Transverse colon (tissue), 4 donors: ENCODE measurements at places on chromosomes 7 and 10. TPM values are rescaled to one million over a fixed set of nuclear protein-coding genes. Genes with fewer than 3 reads are reported as not detected.

Gene TMEM168
- 57.3 TPM for total RNA-seq

Gene NACAD
- 1.1 TPM for total RNA-seq

Gene GNG11
- 4.9 TPM for total RNA-seq

Gene CFAP58
- total RNA-seq, result 0.16 TPM

GRCh38 chr7:41459623-41460261 lies 243.1 kb downstream of the INHBA start:
- no peak overlapping the region for H3K27ac ChIP-seq
- H3K4me1 ChIP-seq, result no peaks in the 10 kb centered on the region
- H3K27me3 ChIP-seq, result no peaks in the 10 kb centered on the region

GRCh38 chr7:142919656-142920055 lies 13.9 kb downstream of the TRPV5 start:
- no peak for DNase-seq
- no peak overlapping the region for H3K4me3 ChIP-seq

DNA sequence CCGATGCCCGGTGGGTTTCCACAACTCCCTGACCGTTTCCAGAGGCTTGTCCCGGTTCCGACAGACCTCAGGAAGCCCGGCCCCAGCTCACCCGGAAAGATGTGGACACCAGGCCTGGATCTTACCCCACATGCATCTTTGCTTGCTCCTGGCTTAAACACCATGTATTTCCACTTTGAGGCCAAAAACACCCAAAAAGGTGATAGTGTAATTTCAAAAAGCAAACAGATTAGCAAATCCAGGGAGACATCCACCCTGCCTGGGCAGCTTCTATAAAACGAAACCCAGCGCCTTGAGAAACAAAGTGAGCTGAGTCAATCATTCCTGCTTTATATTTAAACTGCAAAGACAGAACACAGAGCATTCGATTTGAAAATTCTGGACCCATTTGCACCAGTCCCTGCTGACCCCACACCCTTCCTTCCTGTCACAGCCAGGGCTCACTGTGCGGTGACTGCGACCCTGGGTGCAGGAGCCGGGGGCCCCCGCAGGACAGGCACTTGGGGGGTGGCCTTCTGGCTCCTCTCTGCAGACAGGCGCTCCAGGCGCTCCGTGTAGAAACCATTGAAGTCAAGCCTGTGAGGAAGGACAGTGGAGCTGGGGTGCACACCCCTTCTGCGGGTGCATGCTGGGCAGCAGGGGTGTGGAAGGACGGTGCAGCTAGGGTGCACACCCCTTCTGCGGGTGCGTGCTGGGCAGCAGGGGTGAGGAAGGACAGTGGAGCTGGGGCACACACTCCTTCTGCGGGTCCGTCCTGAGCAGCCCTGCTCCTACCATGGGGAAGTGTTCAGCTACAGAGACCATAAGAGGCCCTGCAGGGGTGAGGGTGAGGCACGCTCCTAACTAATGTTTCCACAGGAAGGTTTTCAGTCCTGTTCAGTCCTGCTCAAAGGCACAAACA lies 2.9 kb upstream of the ADAM8 start:
- peaks cover 18% of the 10 kb centered on the region for H3K4me1 ChIP-seq
- no peak overlapping the region for H3K27ac ChIP-seq
- H3K36me3 ChIP-seq, result no peaks in the 10 kb centered on the region
- DNase-seq, result no peak
- H3K4me3 ChIP-seq, result no peak overlapping the region
- peaks cover 27% of the 10 kb centered on the region for H3K27me3 ChIP-seq

GRCh38 chr7:151406886-151407583 lies 2.8 kb downstream of the WDR86 start:
- H3K4me1 ChIP-seq, result peaks cover 18% of the 10 kb centered on the region
- H3K27me3 ChIP-seq, result peaks cover 49% of the 10 kb centered on the region
- H3K36me3 ChIP-seq, result no peaks in the 10 kb centered on the region
- no peak overlapping the region for H3K4me3 ChIP-seq

GRCh38 chr7:116142374-116142773 lies 68.0 kb upstream of the TES start:
- no peaks in the 10 kb centered on the region for H3K4me1 ChIP-seq
- no peaks in the 10 kb centered on the region for H3K36me3 ChIP-seq
- no peak overlapping the region for H3K27ac ChIP-seq
- no peaks in the 10 kb centered on the region for H3K27me3 ChIP-seq
- no peak overlapping the region for H3K4me3 ChIP-seq

GRCh38 chr10:124222318-124222987 lies 129.1 kb upstream of the CHST15 start:
- H3K36me3 ChIP-seq, result no peaks in the 10 kb centered on the region
- no peaks in the 10 kb centered on the region for H3K4me1 ChIP-seq
- no peak overlapping the region for H3K4me3 ChIP-seq
- no peaks in the 10 kb centered on the region for H3K27me3 ChIP-seq
- H3K27ac ChIP-seq, result no peak overlapping the region

GRCh38 chr10:5317547-5318107 lies 47.1 kb upstream of the UCN3 start:
- no peaks in the 10 kb centered on the region for H3K27me3 ChIP-seq
- H3K4me3 ChIP-seq, result no peak overlapping the region
- no peaks in the 10 kb centered on the region for H3K4me1 ChIP-seq
- H3K36me3 ChIP-seq, result no peaks in the 10 kb centered on the region
- no peak overlapping the region for H3K27ac ChIP-seq

DNA sequence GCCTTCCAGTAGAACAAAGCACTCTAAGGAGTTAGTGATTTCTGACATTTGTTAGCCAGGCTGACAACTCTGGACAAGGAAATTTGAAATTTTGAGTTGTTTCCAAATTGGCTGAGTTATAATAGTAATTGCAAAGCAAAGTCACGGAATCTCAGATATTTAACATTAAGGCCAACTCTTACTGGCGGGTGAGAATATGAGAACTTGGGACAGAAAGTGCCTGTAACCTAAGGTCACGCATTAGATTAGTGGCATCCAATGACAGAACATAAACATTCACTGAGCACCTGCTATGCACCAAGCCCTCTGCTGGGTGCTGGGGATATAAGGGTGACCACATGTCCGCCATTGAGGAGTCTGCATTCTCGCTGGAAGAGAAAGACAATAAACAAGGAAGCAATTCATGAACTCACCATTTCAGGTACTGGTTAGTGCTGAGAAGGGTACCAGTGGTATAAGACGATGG lies 45.5 kb upstream of the CHST15 start:
- H3K4me1 ChIP-seq, result no peaks in the 10 kb centered on the region
- H3K27ac ChIP-seq, result no peak overlapping the region
- DNase-seq, result no peak
- H3K36me3 ChIP-seq, result no peaks in the 10 kb centered on the region
- H3K4me3 ChIP-seq, result no peak overlapping the region

DNA sequence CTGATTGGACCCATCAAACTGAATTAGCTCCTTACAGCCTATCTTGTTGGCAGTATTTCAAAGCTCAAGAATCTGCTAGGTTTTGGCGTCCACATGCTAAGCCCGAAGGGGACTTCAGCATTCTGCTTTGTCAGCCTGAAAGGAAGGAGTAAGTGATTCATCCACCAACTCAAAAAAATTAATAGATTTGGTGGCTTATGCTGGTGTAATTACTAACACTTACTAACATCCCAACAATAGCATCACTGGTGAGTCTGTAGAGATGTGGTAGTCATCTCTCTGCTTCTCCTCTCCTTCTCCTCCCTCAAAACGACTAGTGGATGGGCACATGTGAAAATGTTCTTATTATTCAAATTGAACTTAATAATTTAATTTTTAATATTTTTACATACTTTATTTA lies 53.8 kb upstream of the EGR2 start:
- H3K27ac ChIP-seq, result no peak overlapping the region
- H3K36me3 ChIP-seq, result no peaks in the 10 kb centered on the region
- no peak for DNase-seq
- no peaks in the 10 kb centered on the region for H3K27me3 ChIP-seq
- no peaks in the 10 kb centered on the region for H3K4me1 ChIP-seq
- no peak overlapping the region for H3K4me3 ChIP-seq

DNA sequence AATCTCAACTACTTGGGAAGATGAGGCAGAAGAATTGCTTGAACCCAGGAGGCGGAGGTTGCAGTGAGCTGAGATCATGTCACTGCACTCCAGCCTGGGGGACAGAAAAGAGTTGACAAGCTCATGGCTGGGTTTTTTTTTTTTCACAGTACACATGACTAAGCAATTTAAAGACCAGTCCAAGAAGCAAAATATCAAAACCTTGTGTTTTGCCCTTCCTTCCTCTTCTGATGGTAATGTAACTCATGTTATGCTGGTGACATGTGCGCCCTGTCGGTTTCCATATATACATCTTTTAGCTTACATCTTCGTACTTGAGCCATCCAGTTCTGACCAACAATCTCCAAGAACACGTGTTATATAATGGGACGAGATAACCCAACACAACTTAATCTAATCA lies 237.7 kb upstream of the PLXDC2 start:
- no peak for DNase-seq
- no peaks in the 10 kb centered on the region for H3K36me3 ChIP-seq
- H3K27me3 ChIP-seq, result no peaks in the 10 kb centered on the region
- H3K4me1 ChIP-seq, result no peaks in the 10 kb centered on the region
- no peak overlapping the region for H3K27ac ChIP-seq

- no peaks in the 10 kb centered on the region for H3K36me3 ChIP-seq
- H3K4me3 ChIP-seq, result no peak overlapping the region
- H3K4me1 ChIP-seq, result no peaks in the 10 kb centered on the region
- H3K27ac ChIP-seq, result no peak overlapping the region
- DNase-seq, result no peak
Observed at GRCh38 chr10:106857213-106857612, 307.3 kb downstream of the SORCS1 start.

GRCh38 chr7:41097501-41097900 lies 605.4 kb downstream of the INHBA start:
- DNase-seq, result no peak
- no peak overlapping the region for H3K27ac ChIP-seq

DNA sequence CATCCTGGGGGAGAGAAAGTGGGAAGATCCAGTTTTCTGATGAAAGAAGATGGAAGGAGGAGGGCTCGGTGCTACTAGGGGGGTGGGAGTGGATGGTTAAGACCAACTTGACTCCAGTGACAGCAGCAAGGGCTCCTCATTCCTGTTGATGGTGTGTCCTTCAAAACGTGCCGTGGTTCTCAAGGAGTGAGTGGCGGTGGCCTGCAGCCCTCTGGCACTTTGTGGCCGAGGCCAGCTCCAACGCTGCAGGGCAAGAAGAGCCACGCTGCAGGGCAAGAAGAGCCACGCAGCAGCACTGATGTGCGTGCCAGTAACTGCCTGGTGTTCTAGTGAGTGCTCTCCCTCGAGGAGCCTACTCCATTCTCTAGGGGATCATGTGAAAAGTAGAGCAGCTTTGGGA lies 72.1 kb downstream of the GRK5 start:
- no peak overlapping the region for H3K4me3 ChIP-seq
- no peak for DNase-seq
- no peaks in the 10 kb centered on the region for H3K36me3 ChIP-seq
- peaks cover 20% of the 10 kb centered on the region for H3K4me1 ChIP-seq

GRCh38 chr7:131950758-131951157 lies 394.3 kb upstream of the PODXL start:
- no peak overlapping the region for H3K4me3 ChIP-seq
- no peak for DNase-seq
- peaks cover 4% of the 10 kb centered on the region for H3K27me3 ChIP-seq
- no peak overlapping the region for H3K27ac ChIP-seq

DNA sequence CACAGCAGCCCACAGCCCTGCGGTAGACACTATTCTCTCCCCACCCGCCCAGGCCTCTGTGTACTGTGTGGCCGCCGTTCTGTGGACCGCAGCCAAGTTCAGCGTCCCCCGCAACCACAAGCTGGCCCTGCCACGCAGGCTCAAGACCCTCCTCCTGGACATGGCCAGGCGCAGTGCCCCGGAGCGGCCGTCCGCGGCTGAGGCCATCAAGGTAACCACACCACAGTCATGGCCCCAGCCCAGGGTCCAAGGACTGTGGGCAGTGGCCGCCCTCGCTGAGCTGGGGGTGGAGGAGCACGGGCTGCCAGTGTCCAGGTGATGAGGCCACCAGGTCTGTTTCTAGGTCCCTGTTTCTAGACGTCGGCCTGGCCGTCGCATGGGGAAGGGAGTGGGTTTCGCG lies 34.4 kb upstream of the UTF1 start:
- H3K36me3 ChIP-seq, result no peaks in the 10 kb centered on the region
- H3K27ac ChIP-seq, result no peak overlapping the region
- DNase-seq, result no peak

DNA sequence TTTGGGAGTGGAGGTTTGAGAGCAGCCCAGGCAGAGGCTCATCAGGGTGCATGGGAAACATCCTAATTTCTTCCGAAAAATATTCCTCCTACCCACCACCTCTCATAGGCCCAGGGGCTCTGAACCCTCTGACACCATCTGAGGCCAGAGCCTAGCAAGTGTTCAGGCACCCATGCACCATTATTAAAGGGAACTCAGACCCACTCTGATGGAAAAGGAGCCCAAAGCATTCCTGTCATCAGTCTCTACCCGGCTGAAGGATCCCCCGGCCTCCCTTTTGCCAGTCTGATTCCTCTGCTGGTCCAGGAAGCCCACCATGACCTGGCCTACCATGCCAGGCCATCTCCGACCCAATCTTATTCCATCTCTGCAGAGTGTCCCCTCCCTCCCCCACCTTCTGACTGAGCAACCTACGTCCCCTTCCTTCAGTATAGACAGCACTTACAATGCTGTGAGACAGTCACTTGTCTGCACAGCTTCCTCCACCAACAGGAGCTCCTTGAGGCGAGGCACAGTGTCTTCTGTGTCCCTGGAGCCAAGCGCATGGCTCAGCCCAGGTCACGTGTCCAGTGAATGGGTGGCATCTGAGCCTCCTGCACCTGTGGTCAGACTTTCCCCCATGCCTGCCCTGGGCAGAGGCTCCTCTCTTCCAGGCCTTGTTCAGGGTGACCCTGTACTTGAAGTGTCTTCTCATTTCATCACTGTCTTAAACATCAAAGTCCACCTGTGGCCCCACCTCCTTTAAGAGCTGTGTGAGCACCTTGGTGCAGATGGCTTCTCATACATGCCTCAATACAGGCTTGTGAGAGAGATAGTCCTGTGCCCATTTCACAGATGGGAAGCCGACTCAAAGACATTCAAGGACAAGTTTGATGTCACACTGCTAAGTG lies 889 bp upstream of the GPR15LG start:
- H3K4me1 ChIP-seq, result peaks cover 42% of the 10 kb centered on the region
- H3K36me3 ChIP-seq, result no peaks in the 10 kb centered on the region
- H3K4me3 ChIP-seq, result peak overlapping the region; percentile 7
- no peaks in the 10 kb centered on the region for H3K27me3 ChIP-seq
- DNase-seq, result peak; percentile 61

GRCh38 chr7:50960621-50961310 lies 178.1 kb upstream of the GRB10 start:
- H3K4me3 ChIP-seq, result no peak overlapping the region
- H3K4me1 ChIP-seq, result peaks cover 5% of the 10 kb centered on the region
- no peaks in the 10 kb centered on the region for H3K27me3 ChIP-seq
- H3K27ac ChIP-seq, result no peak overlapping the region
- no peak for DNase-seq
- no peaks in the 10 kb centered on the region for H3K36me3 ChIP-seq

- peaks cover 29% of the 10 kb centered on the region for H3K4me1 ChIP-seq
- H3K27me3 ChIP-seq, result peaks cover 7% of the 10 kb centered on the region
- peak within 1 kb of the TSS; percentile 97 for H3K27ac ChIP-seq
- H3K4me3 ChIP-seq, result peak within 1 kb of the TSS; percentile 95
Observed at GRCh38 chr7:139777948-139778841, at the start of gene HIPK2. TSS of gene HIPK2 (minus strand) at chr7:139777998. CDS start at chr7:139777623, 375 bp downstream.

DNA sequence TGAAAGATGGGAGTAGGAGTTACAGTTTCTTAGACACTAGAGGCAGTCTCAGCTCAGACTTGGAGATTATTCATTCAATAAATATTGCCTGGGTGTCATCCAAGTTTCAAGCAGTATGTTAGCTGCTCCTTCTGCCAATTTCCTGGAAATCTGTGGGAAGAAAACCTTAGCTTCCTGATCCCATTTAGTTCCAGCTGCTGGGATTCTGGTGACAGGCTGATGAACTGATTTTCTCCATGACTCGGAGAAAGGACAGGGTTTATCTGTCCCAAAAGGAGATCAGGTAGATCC lies 95.8 kb downstream of the CLEC2L start:
- no peaks in the 10 kb centered on the region for H3K27me3 ChIP-seq
- H3K4me1 ChIP-seq, result no peaks in the 10 kb centered on the region
- no peak for DNase-seq
- no peak overlapping the region for H3K27ac ChIP-seq
- H3K4me3 ChIP-seq, result no peak overlapping the region
